ENCODE measurements at places on chromosomes 2 and 18.

- DNase-seq: no peak
Observed at GRCh38 chr2:187081461-187081860, 232.5 kb upstream of the ZSWIM2 start.

DNA sequence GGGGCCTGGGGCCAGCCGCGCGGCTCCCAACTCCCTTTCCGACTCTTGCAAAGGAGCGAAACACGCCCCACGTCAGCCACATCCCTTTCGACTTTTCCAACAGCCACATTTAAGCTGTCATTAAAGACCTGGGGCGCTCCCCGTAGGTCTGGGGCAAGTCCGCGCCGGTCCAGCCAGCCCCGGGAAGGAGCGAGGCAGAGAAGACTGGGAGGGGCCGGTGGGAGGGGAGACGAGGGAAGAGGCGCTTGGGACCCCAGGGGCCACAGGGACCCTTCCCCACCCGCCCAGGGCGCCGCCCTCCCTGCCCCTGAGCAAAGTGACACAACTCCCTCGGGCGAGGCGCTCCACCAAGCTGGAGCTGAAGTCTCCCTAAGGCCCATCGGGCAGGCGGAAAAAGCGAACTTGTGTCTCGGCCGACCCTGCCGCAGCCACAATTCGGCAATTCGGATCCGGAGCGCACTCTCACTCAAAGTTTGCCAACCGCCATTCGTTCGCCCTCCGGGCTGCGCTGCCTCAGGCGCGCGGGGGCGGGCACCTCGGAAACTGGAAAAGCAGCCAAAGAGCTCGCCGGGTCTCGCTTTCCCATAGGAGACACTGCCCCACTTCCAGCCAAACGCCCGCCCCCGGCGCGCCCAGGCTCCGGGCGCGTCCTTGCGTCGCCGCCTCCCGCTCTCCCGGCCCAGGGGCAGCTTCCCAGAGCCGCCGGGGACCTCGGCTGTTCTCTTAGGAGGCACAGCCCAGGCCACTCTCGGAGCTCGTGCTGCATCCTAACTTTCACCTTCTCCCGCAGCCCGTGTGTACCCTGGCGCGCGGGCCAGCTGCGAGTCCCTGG, 1.1 kb upstream of the KCTD1 start:
- DNase-seq: no peak

DNA sequence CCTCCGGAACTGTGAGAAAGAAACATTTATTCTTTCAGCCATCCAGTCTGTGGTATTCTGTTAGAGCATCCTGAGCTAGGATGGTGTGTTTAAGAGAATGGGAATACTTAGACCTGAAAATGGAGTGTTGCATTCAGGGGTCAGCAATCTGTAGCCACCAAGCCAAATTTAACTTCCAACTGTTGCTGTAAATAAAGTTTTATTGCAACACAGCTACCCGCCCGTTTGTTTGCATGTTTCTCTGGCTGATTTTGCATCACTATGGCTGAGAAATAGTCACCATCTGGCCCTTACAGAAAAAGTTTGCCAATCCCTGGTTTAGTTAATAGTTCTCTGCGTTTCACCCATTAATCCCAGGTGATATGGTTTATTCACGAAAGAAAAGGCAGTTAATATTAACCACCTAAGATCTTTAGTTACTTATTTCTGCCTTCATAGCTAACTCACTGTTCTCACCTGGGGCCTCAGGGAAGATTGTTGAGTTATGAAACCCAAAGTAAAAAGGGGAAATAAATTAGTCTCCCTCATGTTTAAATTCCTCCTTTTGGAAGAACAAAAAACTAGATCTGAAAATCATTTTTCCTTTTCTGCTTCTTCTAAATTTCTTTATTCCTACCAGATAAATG, 9.5 kb upstream of the CYS1 start:
- no peak for DNase-seq

GRCh38 chr2:171320208-171320621, 113.6 kb downstream of the METTL8 start:
- no peak for DNase-seq

DNA sequence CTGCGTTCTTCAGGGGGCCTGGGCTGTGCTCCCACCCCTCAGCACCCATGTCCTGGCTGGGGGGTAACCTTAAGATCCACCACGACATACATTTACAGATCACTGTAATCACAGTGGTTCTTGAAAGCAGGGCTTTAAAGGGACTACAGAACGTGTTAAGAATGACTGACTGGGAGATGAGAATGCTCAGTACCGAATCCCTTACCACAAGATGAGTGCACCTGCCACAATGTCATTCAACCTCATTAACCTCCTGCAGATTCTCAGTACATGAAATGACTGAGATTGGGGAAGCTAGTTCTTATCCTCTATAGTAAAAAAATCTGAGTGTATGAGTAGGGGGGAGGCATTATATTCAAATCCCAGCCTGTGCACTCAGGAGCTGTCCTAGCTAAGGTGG, 10.5 kb upstream of the PIEZO2 start:
- DNase-seq: no peak

GRCh38 chr2:188410504-188411235, 119.0 kb downstream of the GULP1 start:
- no peak for DNase-seq

DNA sequence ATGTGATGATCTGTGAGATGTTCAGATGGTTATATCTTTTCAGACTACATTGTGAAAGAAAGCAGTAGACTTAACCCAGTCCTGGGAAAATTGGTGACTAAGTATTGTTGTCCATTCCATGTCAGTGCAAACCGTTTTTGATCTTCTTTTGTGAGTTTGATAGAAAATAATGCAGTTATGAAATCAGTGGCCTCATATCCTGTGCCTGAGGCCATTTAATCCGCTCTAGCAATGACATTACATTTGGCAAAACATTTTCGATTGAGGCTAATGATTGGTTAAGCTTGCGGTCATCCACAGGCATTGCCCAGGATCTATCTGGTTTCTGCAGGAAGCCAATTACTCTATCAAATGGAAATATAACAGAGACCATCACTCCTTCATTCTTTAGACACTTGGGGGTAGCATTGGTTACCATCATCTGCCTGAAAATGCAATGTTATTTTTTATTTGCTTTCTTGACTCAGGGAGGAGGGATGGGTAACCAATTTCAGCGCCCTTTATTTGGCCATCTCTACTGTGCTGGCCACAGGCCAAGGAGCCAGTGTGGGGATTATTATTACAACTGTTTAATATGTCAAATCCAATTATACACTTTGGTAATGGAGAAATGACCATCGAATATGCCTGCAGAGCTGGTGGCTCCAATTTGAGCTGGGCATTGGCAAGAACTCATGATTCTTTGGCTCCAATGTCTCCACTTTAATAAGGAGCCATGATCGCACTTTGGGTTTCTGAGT, 33.6 kb downstream of the TRIB2 start:
- no peak for DNase-seq

All from T-cell (primary cell).